Stimulated activated CD4-positive, alpha-beta T cell treated with anti-CD3 and anti-CD28 coated beads, TNF-alpha, amount 100 ng/mL, for 48 hours (primary cell): ENCODE measurements at places on chromosomes 12 and 14.

GRCh38 chr12:6945613-6946012 is 1.8 kb downstream of the C12orf57 start:
- no peak for DNase-seq

GRCh38 chr12:1926251-1926657 is 7.8 kb upstream of the CACNA2D4 start:
- DNase-seq: no peak

DNA sequence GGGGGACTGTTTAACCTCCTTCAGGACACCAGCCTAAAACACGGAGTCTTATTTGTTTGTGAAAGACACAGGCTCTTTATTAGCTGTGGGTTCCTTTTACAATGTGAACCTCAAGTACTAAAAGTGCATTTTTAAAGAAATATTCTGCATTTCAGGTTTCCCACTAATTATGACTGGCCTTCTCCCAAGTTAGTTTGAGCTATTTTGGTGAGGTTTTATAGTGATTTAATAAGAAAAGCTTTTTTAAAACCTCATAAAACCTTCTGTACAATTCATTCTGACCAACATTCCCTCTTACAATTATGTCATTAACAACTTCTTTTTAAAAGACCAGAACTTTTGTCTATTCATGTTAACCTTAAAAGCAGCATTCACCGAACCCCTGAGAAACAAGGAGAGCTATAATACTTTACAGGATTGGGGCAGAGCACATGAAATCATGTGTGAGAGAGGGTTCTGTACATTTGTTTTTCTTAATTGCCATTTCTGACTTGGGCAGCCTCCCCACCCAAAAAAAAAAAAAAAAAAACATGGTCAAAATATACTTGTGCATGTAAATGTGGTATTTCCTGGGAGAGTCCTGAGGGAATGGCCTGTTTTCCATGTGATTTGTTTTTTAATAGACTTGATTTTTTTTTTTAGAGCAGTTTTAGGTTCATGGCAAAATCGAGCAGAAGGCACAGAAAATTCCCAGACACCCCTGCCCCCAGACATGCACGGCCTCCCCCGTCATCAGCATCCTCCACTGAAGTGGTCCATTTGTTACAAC is 169.5 kb downstream of the CHST11 start:
- no peak for DNase-seq

DNA sequence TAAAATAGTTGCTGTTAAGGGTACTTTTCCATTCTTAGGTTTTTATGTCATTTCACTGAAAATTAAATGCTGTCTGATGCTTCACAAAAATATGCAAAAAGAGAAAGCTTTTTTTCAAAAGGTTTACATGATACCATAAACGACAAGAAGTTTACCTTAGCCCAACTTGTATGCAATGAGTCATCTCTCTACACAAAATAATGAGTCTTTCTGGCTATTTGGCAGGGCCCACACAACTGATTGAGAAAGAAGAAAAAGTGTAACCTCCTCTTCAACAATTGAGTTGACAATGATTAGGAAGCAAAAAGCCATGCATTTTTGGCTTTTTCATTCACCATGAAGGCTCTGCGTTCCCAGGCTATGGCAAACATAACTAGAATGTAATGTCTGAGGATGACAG is 165.4 kb upstream of the CPNE8 start:
- DNase-seq: no peak

- DNase-seq: no peak
Measured at GRCh38 chr12:107064687-107065086, 28.7 kb downstream of the CRY1 start.

- DNase-seq: no peak
Measured at GRCh38 chr12:98229540-98229924, 285.9 kb upstream of the TMPO start.
